ENCODE measurements at places on chromosomes 16 and 17. TPM values are rescaled to one million over a fixed set of nuclear protein-coding genes. Genes with fewer than 3 reads are reported as not detected.

- DNase-seq = no peak
These were observed 11.0 kb downstream of the MYCBPAP start for GRCh38 chr17:50519141-50519834.

- no peak for DNase-seq
These were observed 11.1 kb downstream of the CANT1 start for GRCh38 chr17:78998311-78999055.

DNA sequence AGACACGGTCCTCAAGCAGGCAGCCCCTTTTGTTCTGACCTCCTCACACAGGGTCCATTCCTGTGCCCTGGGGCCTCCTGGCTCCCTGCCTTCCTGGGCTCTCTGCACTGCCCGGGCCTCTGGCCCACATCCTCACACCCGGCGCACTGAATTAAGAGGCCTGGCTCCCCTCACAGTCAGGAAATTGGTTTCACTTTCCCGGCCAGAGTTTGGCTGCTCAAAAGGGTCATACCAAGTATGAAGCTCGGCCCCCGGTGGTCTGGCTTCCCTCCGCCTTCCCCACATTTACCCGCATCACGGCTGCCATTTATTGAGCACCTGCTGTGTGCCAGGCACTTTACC lies 220.0 kb downstream of the NTN1 start:
- DNase-seq = no peak

DNA sequence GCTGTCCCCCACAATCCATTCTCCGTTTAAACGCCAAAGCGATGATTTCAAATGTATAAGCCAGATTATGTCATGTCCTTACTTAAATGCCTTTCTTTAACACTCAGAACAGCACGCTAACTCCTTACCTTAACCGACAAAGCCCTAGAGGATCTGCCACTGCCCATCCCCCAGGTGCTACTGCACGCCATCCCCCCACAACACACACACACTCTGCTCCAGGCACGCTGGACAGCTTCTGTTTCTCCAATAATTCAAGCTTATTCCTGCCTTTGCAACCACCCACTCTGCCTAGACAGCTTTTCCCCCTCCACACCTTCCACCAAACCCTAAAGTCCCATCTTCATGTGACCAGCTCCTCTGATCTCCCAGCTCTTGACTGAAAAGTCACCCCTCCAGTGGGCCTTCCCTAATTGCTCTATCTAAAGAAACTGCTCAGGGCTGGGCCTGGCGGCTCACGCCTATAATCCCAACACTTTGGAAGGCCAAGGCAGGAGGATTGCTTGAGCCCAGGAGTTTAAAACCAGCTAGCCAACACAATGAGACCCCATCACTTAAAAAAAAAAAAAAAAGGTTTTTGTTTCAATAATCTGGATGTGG lies 38.9 kb upstream of the RPL38 start:
- no peak for DNase-seq

GRCh38 chr16:47067203-47067602 lies 76.5 kb downstream of the NETO2 start:
- peak; percentile 29 for DNase-seq

- DNase-seq = no peak
These were observed 3.9 kb upstream of the NXPH3 start for GRCh38 chr17:49571764-49572163.

The ACSM2A gene
- not detected for total RNA-seq

The SLC5A10 gene
- not detected for total RNA-seq

The KRTAP9-4 gene
- total RNA-seq = not detected
